ENCODE measurements at places on chromosomes 6 and 20.

GRCh38 chr20:41072915-41073314, 44.3 kb downstream of the TOP1 start:
- DNase-seq: no peak

DNA sequence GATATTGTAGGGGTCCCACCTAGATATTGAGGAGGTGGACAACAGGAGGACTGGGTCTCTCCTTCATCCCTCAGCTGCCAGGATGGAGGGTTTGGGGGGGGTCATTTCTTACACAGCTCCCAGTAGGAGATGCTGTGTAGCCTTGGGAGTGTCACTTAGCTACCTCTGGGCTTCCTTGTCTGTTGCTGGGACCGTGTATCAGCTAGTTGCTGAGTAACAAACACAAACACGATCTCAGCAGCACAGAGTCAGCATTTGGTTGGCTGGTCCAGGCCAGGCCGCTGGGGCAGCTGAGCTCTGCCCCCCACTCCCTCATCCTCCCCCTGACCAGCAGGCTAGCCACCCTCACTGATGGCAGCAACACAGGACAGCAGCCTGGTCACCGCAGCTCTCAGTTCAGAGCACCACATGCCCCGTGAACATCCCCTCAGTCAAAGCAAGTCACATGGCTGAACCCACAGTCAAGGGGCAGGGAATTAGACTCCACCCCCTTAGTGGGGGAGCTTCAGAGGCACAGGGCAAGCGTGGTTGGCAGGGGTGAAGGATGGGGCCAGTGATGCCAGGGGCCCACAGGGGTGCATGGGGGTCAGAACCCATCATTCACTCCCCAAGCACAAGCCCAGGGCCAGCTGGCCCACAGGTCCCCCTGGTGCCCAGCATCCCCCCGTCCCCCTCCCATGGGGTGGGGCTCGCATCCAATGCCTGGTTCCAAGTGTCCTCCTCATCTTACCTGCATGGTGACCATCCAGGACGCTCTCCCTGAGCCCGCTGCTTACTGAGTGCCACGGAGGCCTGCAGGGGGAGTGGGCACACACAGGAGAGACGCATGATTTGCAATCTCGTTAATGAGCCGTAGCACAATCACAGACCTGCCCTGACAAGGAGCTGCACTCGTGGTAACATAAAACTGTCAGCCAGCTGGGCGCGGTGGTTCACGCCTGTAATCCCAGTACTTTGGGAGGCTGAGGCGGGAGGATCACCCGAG, 112.4 kb downstream of the TAF4 start:
- no peak for DNase-seq

DNA sequence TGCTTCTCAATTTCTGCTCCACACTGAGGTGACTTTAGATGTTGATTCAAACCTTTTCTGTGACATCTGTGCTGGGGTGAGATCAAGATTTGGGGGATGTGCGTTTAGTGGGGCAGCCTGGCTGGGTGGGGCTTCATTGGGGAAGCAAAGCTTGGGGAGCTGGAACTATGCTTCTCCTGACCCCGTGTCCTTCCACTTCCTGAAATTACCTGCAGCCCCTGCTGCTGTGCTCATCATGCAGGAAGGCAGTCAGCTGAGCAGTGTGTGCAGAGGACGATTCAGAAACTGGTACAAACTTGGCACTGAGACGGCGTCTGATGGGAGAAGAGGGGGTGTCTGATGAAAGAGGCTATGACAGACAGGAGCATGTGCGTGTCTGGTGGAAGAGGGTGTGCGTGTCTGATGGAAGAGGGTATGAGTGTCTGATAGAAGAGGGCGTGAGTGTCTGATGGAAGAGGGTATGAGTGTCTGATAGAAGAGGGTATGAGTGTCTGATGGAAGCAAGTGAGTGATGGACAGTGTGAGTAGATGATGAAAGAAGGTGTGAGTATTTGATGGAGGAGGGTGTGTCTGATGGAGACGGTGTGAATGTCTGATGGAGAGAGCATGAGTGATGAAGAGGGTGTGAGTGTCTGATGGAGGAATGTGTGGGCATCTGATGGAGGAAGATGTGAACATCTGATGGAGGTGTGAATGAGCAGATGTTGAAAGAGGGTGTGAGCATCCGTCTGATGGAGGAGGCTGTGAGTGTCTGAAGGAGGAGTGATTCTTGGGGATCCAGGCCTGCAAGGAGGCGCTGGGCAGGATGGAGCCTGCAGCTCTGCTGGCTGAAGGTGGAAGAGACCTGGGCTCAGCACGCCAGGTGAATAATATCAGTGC, 103.4 kb downstream of the SYCP2 start:
- DNase-seq: no peak

- no peak for DNase-seq
These were observed 5.7 kb downstream of the CCDC170 start for GRCh38 chr6:151499551-151499950.

DNA sequence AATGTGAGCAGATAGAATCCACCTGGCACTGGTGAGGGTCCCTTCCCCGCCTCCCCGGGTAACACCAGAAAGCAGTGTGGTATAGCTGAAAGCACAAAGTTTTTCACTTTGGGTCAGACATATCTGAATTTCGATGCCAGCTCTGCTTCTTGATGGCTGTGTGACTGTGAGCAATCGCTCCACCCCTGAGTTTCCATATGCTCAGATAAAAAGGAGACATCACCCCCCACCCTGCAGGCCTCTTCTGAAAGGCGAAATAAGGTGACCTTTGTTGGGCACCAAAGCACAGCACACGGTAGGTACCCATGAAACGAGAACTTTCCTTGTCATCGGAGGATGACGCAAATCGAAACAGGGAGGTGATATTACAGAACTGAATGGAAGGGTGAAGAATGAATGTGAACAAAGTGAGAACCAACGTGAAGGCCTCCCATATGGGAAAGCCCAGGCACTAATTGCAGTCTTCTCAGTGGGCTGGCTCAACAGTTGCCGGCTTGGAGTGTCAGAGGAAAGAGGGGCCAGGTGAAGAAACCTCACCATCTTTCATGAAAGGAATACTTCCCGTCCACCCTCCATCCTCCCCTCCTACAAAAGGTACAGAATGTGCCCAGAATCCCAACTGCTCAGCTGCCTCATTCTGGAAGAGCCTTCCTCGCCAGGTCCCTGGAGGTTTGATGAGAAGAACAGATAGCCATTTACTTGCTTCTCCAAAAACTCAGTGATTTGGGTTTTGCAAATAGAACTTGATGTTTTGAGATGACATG, 61.8 kb downstream of the NFATC2 start:
- DNase-seq: no peak

GRCh38 chr20:19114410-19114809, 98.0 kb upstream of the SLC24A3 start:
- no peak for DNase-seq

DNA sequence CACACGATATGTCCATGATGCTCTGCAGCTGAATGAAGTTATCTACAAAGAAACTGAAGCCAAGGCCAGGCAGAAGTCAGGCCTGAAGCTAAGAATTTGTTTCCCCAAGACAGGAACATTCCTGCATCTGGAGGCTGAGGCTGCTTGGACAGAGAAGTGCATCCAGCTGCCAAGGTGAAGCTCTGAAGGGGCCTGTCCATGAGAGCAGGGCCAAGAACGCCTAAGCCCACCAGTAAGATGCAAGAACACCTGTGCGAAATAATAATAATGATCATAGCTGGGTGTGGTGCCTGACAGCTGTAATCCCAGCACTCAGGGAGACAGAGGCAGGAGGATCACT, 37.7 kb upstream of the B4GALT5 start:
- no peak for DNase-seq

DNA sequence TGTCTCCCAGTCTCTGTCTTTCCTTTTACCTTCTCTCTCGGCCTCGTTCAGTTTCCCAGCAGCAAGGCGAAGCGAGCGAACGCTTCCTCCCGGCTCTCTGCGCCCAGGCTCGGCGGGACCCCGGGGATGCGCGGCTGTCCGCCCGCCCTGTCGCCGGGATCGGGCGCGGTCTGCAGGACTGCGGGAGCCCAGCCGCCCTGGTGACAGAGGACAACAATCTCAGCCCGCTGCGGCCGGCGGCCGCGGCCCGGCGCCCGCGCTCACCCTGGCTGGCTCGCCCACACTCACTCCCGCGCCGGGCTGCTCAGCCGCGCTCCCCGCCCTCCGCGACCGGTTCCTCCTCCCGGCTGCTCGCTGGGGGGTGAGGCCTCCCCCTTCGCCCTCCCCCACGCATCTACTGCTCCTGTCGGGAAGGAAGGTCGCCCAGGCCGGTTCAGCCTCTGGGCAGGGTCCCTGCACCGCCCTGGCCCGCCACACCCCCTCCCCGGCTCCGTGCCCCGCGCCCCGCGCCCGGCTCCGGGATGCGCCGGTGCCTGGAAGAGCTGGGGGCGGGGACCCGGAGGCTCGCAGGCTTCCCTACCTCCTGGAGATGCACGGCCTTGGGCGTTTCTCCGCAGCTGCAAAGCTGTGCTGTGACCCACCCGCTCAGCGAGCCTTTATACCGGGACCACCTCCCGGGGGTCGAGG, 410 bp downstream of the SYNE1 start:
- peak; percentile 9 for DNase-seq

- peak; percentile 22 for DNase-seq
These were observed 319.7 kb upstream of the MAN1A1 start for GRCh38 chr6:119669221-119669620.

GRCh38 chr6:53714888-53715287, 49.3 kb upstream of the KLHL31 start:
- no peak for DNase-seq

DNA sequence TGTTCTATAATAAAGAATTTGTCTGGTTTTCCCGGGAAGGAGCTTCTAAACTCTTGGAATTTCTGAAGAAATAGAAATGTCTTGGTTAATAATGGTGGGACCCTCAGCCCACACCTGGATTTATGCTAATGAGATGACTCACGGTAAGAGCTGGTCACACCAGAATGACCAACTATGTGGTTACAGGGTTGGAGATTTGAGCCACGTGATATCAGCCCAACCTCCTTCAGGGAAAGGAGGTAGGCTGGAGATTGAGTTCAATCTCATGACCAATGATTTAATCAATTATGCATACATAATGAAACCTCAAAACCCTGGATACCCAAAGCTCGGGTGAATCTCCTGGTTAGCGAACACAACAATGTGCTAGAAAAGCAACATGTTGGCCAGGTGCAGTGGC, 22.1 kb upstream of the CDKN1A start:
- no peak for DNase-seq

DNA sequence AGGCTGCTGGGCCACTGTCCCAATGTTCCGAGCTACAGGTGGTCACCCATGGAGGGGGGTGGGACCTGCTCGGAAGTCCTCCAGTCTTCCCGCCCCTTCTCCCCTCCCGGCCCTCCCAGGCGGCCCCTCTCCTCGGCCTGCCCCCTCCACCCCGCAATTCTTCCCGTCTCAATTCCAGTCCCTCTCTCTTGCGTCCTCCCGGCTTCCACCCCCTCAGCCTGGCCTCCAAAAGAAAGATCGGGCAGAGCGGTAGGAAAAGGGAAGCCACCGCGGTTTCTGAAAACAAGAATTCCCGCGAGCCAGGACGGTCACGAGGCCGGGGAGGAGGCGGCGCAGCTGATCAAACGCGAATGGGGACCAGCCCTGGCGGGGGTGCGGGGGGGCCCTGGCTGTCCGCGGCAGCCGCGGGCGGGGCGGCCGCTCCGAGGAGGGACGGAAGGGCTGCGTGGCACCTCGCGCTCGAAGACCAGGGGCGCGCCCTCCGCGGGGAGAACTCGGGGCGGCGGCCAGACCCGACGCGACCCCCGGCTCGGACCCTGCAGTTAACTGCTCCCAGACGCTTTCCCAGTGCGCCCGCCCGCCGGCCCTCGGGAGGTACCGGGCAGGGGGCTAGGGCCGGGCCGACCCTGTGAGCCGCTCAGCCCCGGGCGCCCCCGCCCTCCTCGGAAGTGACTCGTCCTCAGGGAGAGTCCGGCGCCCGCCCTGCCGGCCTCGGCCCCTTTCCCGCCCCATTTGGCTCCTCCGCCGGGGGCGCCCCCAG, 1.0 kb downstream of the PXDC1 start:
- DNase-seq: peak; percentile 81

DNA sequence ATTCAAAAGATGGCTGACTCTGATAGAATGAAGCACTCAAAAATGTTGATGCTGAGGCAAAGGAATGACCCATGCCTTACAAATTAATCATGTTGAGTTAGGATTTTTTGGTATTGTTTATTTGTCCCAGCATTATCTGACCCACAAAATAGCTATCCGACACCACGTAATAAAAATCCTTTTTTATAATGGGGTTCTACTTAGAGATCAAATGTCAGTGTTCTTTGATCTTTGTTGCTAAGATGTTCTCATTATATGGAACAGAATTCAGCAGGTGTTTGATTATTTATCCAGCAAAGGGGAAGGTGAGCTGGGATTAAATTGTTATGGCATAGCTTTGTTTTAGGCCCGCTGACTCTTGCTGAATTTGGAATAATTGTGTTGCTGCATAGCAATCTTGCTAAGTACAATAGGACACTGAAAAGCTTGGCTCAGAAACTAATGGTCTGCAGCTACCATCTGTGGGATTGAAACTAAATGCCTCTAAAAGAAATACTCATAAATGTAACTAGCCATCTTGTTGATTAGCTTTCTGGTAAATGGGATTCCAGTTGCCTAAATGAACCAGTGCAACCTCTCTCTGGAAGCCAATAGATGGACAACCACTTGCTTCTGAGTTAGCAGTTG, 180.2 kb upstream of the HDAC2 start:
- DNase-seq: no peak

- no peak for DNase-seq
These were observed 57.0 kb downstream of the DNAAF9 start for GRCh38 chr20:3350422-3350821.

DNA sequence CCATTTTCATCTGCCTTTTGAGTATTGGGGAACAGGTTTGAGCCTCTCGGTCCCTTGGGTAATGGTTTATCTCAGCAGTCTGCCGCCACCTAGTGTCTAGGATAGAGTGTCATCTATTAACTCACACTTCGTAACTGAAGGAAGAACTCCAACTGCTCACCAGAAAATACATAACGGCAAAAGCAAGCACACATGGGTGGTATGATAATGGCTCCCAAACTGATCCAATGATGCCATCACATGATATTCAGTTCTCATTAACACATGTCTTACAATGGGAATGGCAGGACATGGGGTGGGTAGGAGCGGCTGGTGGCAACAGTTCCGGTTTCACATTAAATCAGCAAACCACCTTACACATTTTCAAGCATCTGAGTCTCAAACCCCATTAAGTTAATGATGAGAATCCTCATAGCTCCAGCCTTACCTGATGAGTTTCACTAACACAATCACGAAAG, 110.7 kb upstream of the PHACTR1 start:
- DNase-seq: peak; percentile 76

GRCh38 chr6:10886691-10887502, at the start of gene SYCP2L:
SYCP2L (plus strand) TSS chr6:10887052; CDS start chr6:10887127, 75 bp downstream.
- no peak for DNase-seq

DNA sequence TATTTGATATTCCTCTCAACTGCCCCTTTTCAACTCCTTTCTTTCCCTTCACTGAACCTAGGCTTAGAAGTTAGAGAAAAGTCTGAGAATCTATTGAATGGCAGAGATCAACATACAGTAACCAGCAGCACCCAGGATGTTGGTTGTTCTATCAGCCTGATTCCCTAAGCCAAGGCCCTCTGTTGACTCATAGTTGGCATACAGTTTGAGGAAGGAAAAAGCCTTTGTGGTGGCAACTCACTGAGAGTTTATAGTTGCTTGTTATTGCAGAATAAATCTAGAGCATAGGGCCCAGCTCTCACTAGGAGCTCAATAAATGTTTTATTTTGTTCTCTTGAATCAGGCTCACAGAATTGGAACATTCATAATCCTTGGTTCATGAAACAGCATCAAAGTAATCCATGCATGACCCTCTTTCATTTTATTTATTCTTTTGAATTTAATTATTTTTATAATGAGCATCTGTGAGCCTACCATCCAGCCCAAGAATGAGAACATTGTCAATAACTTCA, 119.1 kb upstream of the ADGRF1 start:
- peak; percentile 44 for DNase-seq

GRCh38 chr20:25408170-25408547, 686 bp downstream of the GINS1 start:
- DNase-seq: no peak

Data from HCEC 1CT (cell line).